ENCODE measurements at places on chromosomes 4 and X.

DNA sequence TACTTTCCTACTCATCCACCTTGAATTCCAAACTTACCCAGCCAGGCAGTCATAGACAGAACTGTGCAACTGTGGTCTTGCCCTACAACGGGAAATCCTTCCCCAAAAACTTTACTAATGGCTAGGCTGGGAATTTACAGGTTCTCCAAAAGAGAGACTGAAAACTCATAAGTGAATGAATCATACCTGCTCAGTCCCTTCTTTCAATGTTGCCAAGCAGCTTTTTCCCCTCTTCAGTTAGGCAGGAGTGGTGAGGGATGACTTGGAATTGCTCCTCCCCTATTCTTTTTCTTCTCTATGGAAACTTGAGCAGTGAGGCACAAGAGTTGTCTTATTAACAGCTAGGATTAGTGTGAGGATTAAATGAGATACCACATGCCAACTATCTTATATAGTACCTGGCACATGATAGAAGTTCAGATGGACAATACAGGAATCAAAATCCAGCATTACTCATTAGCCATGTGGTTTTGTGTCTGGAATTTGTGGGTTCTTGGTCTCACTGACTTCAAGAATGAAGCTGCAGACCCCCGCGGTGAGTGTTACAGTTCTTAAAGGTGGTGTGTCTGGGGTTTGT is 105.9 kb downstream of the TEX13A start:
- DNase-seq: no peak

- DNase-seq: no peak
Observed at GRCh38 chr4:127870688-127871087, 10.0 kb upstream of the PLK4 start.

- DNase-seq: no peak
Observed at GRCh38 chrX:118740276-118740889, 13.0 kb downstream of the IL13RA1 start.

- no peak for DNase-seq
Observed at GRCh38 chrX:143854006-143854405, 29.9 kb upstream of the UBE2NL start.

- peak; percentile 90 for DNase-seq
Observed at GRCh38 chr4:37976991-37977470, 16.8 kb downstream of the PTTG2 start.

Measured in GM10248 (cell line).